Activated CD4-positive, alpha-beta T cell treated with anti-CD3 and anti-CD28 coated beads for 24 hours (primary cell): ENCODE measurements at places on chromosomes 3 and 15.
A peak's percentile ranks its signal among the peaks of the same experiment; 100 is the strongest.

- DNase-seq = no peak
These were observed 524.5 kb downstream of the OCA2 start for GRCh38 chr15:27574541-27575054.

DNA sequence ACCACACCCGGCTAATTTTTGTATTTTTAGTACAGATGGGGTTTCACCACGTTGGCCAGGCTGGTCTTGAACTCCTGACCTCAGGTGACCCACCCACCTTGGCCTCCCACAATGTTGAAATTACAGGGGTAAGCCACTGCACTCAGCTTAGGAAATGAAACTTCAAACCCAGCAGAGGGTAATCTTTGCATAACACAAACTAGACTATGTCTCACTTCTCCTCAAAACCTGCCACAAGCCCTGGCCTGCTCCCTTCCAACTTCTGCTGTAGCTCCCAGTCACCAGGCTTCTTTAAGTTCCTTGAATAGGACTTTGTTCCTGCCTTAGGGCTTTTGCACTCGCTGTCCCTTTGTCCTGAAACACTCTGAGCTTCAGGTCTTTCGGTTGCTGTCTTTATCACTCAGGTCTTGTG lies 39.2 kb upstream of the SEMA4B start:
- no peak for DNase-seq

DNA sequence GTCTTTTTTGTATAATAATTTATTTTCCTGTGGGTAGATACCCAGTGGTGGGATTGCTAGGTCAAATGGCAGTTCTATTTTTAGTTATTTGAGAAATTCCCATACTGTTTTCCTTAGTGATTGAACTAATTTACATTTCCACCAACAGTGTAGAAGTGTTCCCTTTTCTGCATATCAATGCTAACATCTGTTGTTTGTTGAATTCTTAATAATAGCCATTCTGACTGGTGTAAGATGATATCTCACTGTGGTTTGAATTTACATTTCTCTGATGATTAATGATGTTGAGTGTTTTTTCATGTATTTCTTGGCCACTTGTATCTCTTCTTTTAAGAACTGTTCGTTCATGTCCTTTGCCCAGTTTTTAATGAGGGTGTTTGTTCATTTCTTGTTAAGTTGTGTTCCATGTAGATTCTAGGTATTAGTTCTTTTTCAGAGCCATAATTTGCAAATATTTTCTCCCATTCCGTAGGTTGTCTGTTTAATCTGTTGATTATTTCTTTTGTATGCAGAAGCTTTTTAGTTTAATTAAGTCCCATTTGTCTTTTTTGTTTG lies 713.3 kb upstream of the EPHA6 start:
- no peak for DNase-seq

DNA sequence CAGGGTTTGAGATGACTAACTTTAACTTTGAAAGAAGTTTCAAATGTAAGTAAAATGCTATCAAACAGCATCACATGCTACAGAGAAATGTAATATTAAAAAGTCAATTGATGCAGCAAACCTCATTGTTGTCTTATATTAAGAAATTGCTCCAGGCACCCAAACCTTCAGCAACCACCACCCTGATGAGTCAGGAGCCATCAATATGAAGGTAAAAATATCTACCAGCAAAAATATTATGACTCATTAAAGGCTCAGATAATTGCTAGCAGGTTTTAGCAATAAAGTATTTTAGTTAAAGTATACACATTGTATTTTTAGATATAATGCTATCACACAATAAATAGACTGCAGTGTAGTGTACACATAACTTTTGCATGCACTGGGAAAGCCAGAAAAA lies 746.3 kb downstream of the ZPLD1 start:
- DNase-seq = no peak

DNA sequence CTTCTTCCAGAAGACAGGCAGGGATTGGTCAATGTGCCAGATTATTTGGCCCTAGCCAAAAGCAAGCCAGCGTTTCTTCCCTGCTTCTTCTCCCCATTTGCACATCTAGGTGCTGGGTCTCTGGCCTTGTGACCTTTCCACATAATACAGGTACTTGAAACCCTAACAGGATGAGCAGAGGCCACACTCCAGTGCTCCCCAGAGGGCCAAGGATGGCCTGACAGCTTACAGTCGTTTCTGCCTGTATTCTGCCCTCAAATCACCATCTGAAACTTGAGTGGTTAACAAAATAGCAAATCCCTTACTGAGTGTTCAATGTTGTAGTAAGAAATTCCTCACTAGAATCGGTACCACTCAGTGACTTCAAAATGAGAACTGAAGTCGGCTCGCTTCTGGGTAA lies 29.1 kb downstream of the MKRN2 start:
- DNase-seq = no peak

- no peak for DNase-seq
These were observed 1276.9 kb downstream of the ZPLD1 start for GRCh38 chr3:103711670-103712069.

- no peak for DNase-seq
These were observed 98.5 kb upstream of the UMPS start for GRCh38 chr3:124631727-124632126.

DNA sequence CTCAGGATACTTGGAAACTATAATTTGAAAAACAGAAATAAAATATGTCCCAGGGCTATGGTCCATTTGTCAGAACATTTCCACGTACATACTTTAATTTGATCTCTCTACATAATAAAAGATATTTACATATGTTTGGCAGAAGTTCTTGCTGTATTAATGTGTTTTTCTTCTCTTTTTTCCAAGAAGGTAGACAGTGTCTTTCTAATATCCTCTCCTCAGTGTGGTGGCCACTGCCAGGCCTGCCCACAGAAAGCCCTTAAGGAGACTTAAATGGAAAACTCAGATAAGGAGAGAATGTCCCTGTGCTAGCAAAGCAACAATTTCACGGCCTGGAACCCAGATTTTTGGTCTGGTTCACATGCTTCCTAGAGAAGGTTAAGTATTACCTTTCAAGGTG lies 76.5 kb upstream of the ARHGEF26 start:
- DNase-seq = no peak

DNA sequence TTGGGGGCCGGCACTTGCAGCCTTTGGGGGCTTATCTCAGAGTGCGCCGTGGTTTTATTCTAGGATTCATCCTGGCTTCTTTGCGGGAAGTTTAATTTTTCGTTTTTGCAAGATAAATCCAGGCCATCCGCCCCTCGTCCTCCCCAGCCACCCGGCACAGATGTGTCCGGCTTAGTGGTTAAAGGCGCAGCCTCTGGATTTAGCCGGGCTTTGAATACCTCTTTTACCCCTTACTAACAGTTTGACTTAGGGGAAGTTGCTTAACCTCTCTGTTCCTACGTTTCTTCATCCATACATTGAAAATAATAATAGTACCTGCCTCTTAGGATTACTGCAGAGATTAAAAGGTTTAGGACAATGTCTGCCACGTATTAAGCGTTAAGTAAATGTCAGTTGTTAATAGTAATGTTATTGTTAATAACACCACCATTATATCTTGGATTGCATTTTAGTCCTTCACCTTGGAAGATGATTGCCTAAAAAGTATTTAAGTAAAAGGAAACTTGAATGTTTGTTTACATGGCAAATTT lies 714 bp downstream of the ECT2 start:
- DNase-seq = no peak

DNA sequence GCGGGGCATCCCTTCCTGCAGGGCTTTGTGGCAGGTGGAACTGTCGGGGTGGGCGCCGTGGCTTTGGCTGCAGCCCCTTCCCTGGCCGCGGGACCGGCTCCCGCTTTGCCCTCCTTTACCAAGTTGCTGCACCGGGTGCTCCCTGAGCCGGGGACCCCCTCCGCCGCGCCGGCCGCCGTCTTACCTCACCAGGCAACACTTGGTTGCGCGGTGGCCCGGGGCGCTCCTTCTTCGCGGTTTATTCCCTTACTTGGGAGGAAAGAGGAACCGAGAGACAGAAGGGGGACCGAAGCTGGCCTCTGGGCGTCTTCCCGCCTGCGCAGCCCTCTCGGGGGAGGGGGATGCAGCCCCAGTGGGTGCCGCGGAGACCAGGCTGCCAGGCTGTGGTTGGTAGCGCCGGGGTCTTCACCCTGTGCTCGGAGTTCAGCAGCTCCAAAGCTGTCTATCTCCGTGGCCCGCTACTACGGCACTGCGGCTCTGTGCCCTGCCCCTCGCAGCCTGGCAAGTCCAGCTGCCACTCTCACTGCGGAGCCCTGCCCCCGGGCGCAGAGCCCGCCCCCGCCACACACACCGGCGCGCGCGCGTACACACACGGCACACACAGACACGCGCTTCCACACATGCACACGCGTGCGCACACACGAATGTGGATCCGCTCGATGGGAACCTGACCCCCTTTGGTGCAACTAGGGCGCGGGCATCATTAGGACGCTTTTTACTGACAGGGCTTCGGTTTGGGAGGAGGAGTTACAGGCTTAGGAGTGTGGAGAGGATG lies at the start of gene DGKG:
Gene DGKG, minus strand, starts transcription at position 473 of the 775 bp plus-strand sequence. CDS start 41,775 bp downstream, outside the sequence.
- DNase-seq = peak; percentile 9

DNA sequence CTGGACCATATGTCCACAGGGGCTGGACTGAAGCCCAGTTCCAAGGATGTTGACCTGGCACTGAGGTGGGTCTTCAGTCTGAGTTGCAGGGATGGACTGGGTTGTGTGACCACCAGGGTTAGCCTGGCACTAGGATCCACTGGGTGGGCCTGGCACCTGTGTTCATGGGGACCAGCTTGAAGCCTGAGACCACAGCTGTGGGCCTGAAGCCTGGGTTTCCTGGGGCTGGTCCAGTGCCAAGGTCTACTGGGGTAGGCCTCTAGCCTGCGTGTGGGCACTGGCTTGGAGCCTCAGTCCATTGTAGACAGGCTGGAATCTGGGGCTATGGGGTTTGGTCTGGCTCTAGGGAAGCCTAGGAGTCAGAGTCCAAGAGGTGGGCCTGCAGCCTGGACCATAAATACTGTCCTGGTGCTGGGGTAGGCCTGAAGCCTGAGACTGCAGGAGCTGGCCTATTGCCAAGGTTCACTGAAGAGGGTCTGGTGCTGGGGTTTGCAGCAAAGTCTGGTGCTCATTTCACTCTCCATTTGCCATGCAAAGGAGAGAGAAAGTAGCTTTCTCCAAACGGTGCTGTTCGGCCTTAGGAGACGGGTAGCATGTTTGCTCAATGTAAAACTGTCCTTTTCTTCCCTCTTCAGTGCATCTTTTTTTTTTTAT lies 51.2 kb upstream of the TBC1D5 start:
- DNase-seq = no peak

DNA sequence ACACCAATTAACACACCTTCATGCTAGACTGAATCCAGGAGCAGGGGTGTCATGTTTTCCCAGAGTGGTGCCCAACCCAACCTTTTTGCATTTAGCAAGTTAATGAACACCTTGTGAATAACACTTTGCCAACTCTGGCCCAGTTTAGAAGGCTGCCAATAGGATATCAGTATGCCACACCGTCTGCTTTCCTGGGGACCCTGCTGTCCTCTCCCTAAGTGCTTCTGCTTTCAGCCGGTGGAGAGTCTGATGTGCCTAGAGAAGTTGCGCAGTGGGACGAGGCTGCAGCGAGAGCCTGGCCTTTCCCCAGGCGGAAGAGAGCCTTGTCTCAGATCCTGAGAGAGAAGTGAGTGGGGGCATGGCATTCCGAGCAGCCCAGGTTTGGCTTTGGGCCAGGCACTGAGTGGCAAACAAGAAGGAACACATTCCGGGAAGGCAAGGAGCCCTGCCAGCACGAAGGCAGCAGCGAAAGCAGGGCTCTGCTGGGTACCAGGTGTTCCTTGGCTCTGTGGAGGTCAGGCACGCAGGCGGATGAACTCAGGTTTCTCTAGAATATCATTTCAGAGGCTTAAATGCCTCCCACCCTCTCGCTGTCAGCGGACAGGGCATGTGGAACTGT lies 36.9 kb downstream of the SENP8 start:
- DNase-seq = no peak
